ENCODE measurements at places on chromosomes 2 and 18.

GRCh38 chr18:35582899-35583558 is 1.5 kb downstream of the GALNT1 start:
- DNase-seq: no peak

- no peak for DNase-seq
Observed at GRCh38 chr2:30939364-30939763, 132.1 kb upstream of the CAPN13 start.

DNA sequence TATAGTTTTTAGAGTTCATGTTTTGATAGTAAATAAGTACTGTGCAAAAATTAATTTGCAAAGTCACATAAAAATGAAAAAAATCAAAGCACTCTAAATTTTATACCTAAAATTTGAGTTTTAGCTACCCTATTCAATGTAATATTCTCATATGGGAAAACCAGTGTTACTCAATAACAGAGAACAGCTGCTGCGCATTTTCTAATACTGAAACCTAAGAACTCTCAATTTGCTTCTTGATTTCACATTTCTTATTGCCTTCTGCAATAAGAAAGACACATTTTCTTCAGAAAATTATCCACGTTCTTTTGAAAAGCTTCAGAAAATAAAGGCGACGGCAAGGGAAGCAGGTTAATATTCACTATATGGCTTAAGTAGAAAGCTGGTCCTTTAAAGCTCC is 199.1 kb upstream of the CCDC150 start:
- DNase-seq: no peak

GRCh38 chr2:127506510-127506909 is 19.8 kb downstream of the IWS1 start:
- DNase-seq: no peak

DNA sequence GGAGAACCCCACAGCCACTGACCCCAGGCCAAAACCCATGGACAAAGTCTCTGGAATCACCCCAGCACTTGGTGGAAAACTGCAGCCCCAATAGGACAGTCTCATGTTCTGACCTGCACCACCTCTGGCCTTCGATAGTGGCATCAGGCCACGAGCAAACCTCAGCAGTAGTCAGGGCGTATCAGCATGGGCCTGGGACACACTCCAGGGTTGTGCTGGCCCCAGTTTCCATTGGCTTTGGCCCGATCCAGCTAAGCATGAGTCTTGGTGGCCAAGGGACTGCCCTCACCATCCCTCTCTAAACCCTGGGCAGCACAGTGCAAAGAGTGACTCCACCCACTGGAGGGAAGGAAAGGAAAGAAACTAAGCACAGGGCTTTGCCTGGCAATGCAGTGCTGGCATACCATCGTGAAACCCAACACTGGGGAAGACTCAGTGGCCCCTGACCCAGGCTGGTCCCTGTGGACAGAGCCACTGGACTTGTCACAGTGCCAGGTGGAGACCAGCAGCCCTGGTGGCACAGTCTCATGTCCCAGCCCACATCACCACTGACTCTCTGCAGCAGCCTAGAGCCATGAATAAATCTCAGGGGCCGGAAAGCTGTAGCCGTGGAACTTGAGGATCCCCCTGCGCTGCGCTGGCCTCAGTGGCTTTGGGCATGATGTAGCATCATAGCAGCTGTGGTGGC is 46.3 kb downstream of the ZNF519 start:
- no peak for DNase-seq

DNA sequence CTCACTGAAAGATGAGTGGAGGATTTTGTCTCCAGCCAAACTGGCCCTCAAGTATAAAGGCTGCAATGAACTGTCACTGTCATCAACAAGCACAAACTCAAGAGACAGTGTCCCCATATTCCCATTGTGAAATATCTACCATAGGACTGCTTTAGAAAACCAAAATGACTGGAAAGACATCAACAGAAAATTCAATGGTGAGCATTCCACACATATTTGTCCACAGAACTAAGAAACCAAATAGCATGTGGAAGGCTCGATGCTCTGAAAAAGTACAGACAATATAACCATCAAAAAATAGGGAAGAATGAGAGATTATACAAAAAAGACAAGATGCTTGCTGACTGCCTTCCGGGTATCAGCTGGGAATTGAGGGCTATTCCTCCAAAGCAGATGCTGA is 37.6 kb downstream of the TGFBRAP1 start:
- no peak for DNase-seq

DNA sequence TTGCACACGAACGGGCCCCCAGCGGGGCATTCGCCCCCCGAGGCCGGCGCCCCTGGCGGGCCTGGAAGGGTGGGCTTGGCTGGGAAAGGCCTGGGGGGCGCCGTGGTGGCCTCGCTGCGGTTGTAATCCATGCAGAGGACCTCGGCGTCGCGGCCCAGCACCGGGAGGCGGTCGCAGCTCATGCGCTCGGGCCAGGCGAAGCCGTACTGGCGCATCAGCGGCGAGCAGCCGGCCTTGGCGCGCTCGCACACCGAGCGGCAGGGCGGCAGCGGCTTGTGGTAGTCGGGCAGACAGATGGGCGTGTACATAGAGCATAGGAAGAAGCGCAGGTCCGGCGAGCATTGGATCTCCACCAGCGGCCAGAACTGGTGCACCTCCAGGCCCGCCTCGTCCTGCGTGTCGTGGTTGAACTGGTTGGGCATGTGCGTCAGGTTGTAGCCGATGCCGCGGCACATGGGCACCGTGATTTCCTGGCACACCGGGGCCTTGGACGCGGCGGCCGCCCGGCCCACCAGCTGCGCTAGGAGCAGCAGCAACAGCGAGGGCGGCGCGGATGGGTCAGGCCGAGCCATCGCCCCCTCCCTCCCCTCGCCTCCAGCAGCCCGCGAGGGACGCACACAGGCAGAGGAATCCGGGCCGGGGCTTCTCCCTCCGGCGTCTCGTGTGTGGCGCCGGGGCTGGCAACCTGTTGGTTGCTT is 1.4 kb downstream of the FZD5 start:
- no peak for DNase-seq

GRCh38 chr2:218711550-218711929 is 905 bp downstream of the TTLL4 start:
- DNase-seq: no peak

- no peak for DNase-seq
Observed at GRCh38 chr18:74500372-74500771, 4.2 kb downstream of the CNDP2 start.

DNA sequence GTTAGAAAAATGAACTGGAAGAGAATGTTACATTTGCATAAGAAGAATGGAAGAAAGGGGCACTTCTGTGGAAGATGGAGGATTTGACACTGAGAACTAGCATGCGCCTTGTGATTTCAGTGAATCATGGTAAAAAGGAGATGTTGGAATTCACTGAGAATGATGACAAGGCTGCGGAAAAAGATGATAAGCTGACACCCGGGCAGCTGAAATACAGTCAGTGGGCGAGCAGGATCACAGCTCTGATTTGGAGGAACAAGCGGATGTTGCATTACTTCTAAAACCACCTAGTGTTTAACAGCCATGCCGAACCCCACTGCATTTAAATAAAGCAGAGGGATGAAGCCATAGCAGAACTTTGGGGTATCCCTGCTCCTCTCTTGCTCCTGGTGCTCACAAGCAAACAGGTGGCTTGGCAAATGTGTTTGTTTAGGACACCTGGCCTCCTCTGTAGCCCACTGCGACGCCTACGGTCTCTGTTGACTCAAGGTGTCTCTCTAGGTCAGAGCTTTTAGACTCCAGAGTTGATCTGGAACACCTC is 134.9 kb downstream of the NDUFA10 start:
- DNase-seq: no peak

GRCh38 chr18:59839246-59839645 is 60.5 kb upstream of the PMAIP1 start:
- no peak for DNase-seq

DNA sequence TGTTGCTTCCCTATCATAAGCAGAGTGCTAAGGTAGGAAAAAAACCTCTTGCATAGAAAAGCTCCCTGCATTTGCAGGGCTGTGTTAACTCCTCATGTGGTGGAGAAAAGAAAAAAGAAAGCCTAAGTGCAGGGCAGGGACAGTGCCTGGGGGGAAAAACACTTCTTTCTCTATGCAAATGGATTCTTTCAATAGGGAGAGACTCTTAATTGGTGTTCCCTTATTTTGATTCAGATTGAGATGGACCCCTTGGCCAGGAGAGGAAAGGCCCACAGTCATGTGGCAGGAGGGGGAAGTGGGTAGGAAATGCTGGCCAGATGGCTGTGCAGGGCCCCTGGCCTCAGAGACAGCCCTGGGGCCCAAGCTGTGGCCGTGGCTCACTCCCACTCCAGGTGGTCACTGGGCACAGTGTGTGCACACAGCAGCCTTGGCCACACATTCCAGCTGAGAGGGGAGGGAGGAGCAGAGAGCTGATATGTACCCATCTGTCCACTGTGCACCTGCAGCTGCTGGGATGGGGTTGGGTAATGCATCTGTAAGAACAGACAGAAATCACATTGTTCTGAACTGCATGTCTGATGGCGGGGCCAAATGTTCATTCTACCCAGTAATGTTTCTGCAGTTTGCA is 410.4 kb downstream of the DSC3 start:
- DNase-seq: no peak

DNA sequence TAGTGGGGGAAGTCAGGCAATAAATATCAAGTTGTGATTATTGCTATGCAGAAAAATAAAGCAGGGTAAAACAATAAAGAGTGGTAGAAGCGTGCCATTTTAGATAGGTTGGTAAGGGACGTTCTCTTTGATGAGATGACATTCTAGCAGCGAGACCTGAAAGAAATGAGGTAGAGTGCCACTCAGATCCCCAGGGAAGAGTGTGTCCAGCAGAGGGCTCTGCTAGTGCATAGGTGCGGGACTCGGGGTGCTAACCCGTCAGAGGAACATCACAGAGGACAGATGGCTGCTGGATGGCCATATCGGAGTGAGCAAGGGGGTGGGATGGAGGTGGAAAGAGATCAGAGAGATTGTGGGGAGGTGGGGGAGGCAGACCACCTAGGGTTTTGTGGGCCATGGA is 16.3 kb upstream of the GTF2A1L start:
- no peak for DNase-seq

- no peak for DNase-seq
Observed at GRCh38 chr2:37894601-37895000, 30.5 kb upstream of the RMDN2 start.

DNA sequence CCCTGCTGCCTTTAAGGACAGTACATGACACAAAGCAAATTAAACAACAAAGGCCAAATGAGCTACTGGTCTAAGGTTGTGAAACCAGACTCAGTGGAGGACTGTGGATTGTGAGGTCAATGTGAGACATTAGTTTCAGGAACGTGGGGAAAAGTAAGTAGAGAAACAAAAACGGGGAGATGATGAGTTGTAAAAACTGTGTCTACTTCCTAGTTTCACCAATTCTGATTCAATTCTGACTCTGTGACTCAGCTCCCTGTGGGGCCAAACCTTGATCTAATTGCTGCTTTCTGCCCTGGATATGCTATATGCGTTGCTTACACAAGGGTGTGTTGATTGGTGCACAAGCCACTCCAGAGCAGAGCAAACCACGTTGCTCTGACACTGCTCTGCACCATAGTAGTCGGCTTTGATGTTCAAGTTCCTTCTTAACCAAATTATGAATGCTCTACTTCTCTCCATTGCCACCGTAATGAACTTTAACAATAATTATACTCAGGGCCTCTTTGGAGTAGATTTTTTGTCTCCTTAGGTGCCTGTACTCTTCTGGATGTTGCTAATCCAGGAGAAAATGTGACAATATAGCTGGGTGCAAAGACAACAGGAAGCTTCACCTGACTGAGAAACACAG is 1640.1 kb upstream of the CELF4 start:
- no peak for DNase-seq

DNA sequence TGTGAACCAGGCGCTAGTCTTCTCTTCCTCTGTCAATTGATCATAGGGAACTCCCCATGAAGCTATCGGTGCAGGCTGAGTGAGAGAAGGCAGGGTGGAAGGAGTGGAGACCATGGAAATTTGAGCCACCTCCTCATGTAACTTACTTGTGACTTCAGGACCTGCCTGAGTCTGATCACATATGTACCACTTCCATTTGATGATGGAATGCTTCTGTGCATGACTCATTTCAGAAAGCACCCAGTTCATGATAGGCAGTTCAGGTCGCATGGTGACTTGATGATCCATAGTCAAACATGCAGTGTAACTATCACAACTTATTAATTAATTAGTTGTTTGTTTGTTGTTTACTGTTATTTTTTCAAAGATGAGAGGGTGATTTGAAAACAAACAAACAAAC is 1296.7 kb downstream of the SUCLG1 start:
- DNase-seq: no peak

GRCh38 chr18:50836521-50836957 is 16.7 kb upstream of the MRO start:
- DNase-seq: no peak
